Stimulated activated CD8-positive, alpha-beta memory T cell treated with anti-CD3 and anti-CD28 coated beads, Interleukin-15, amount 100 ng/mL, for 1 hour (primary cell): ENCODE measurements at places on chromosomes 7 and 10.

DNA sequence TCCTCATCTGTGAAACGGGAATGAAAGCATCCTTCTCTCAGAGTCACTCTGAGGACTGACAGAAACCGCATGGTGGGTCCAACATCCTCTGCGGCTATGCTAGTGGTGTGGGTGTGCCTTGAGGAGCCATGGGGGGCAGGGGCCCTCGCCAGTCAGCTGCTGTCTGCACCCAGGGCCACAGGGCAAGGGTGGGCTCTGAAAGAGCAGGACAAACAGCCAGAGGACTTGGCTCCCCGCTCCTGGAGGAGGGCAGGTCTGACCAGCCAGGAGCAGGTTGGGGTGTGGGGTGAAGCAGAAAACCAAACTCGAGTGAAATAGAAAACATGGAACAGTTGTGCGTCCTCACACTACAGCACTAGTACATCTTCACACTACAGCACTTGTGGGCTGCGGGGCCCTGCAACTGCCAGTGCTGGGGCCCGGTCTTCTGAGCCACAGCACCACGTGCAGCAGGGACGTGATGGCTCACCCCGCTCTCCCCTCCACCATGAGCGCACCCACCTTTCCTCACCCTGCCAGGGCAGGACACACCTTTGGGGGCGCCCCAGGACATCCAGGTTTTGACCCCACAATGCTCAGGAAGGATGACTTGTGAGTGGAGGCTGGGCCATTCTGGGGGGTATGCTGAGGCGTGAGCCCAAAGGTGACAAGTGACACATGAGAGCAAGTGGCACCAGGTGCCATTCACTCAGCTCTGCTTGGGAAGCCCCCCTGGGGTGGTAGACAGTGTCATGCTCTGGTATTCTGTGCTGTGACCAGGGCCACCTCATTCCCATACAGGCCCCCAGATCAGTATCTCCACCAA is 96.1 kb upstream of the RET start:
- DNase-seq, result no peak

GRCh38 chr7:2403718-2404648 is 572 bp downstream of the CHST12 start:
- DNase-seq, result no peak

- no peak for DNase-seq
Observed at GRCh38 chr7:16646472-16647072, 591 bp downstream of the BZW2 start.

GRCh38 chr10:32059472-32059871 is 3.2 kb upstream of the KIF5B start:
- no peak for DNase-seq

DNA sequence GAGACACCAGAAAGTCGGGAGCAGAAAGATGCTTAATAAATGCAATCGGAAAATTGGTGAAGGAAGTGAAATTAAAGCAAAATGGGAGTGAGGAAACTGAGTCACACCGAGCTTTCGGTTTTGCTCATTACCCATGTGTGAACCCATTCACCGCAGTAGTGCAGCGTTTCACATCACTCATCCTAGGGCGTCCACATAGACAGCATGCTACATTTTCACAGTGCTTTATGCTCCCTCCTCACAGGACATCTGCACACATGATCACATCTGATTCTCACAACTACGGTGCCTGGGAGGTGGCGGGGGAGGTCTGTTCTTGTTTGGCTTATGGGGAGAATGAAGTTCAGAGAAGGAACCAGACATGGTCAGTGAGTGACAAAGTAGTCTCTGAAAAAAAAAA is 36.6 kb upstream of the ATP6V0A4 start:
- no peak for DNase-seq

DNA sequence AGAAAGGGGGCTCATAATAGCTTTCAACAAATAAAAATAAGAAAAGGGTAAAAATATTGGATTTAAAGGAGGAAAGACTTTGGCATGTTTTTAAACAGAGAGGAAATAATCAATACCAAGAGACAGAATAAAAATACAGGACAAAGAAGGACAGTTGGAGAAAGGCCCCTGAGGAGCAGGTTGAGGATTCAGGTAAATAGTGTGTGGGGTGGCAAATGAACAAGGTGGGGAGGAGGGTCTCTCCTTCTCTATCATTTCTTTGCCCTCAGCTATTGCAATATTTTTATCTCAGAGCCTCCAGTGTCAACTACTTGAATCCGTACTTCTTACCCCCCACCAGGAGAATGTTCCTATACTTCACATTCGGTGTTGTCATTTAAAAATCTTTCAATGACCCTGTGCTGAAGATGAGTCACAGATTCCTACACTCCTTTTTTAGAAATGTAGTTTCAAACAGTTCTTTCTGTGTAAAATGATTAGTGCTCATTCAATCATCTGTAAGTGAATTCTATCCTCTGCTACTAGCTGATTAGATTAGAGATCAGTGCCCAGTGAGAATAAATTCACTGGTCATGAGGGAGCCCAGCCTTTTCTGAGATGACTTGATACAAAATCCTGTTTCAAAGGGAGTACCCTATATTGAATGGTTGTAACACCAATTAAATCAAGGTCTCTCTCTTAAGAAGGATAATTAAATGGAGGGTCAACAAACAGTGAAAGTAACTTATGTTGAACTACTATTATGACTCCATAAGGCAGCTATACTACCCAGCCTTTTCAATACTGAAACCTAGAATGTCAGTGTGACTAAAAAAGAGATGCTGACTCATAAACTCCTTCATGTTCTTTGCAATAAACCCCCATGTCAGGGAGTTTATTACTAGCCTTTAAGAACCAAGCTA is 50.4 kb upstream of the WNT16 start:
- no peak for DNase-seq

GRCh38 chr10:52056291-52056690 is 257.8 kb upstream of the DKK1 start:
- no peak for DNase-seq

DNA sequence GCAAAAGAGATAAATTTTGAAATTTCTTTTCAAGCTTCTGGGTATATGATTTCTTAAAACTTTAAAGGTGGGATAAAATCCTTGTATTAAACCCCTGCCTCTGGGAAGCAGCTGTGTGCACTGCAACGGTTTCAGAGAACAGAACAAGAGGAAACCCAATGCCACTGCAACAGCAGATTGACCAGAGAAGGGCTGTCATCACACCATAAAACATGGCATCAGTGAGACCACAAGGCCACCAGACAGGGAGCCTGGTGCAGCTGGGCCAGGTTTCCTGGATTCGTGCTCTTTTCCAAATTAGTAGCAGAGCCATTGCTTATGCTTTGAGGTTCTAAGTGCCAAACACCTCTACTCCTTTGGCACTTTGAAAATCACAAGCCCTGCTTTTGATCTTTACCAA is 152.4 kb downstream of the PRPF18 start:
- no peak for DNase-seq

- no peak for DNase-seq
Observed at GRCh38 chr10:24488631-24489030, 235.1 kb downstream of the ARHGAP21 start.

DNA sequence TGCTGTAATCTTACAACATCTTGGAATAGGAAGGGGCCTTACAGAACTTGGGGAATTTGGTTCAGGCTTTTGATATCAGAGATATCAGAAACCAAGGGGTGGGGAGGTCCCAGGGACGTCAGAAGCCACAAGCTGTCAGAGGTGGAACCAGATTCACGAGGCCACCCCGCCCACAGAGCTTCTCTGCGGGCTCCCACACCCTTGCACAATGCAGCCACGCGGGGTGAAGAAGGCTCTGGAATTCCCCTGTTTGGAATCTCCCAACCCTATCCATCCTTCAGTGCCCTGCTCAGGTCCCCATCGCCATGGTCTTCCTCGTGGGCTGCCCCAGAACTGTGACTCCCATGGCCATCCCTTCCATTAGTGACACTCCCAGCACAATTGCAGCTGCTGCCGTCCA is 247.1 kb upstream of the SHH start:
- DNase-seq, result no peak

- no peak for DNase-seq
Observed at GRCh38 chr7:102830197-102830596, 81.4 kb downstream of the FAM185A start.

- no peak for DNase-seq
Observed at GRCh38 chr7:127654404-127655394, 2.7 kb downstream of the SND1 start.

GRCh38 chr7:45920502-45921380 is at the start of gene IGFBP3:
TSS of gene IGFBP3 (minus strand) at chr7:45921272. CDS start at chr7:45921140, 132 bp downstream.
- no peak for DNase-seq
